ENCODE measurements at places on chromosomes 1 and 21.

GRCh38 chr1:203178083-203178482 lies 2.5 kb upstream of the MYBPH start:
- DNase-seq, result no peak

GRCh38 chr1:243397613-243398321 lies 141.9 kb downstream of the SDCCAG8 start:
- DNase-seq, result no peak

GRCh38 chr1:246351721-246352120 lies 155.4 kb downstream of the SMYD3 start:
- no peak for DNase-seq

DNA sequence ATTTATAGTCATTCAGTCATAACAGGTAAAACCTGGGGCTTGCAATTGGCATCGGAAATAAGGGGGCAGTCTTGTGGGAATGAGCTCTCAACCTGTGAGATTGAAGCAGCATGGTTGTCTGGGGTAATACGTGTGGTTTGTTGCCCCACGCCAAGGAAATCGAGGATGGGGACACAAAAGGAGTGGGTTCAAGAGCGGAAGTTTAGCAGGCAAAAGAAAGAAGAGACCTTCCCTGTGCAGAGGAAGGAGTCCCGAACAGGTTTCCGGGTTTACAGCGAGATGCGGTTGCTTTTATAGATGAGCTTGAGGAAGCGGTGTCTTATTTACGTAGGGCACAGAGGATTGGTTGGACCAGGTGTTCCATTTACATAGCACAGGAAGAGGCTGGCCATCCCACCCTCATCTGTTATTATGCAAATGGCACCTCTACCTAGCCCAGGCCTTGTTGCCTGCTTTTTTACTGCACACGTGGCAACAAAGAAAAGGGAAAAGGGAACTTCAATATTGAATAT lies 37.3 kb downstream of the IFNAR1 start:
- DNase-seq, result peak; percentile 56

All from effector memory CD4-positive, alpha-beta T cell (primary cell).